ENCODE measurements at places on chromosomes 16 and 17.
A peak's percentile ranks its signal among the peaks of the same experiment; 100 is the strongest.

DNA sequence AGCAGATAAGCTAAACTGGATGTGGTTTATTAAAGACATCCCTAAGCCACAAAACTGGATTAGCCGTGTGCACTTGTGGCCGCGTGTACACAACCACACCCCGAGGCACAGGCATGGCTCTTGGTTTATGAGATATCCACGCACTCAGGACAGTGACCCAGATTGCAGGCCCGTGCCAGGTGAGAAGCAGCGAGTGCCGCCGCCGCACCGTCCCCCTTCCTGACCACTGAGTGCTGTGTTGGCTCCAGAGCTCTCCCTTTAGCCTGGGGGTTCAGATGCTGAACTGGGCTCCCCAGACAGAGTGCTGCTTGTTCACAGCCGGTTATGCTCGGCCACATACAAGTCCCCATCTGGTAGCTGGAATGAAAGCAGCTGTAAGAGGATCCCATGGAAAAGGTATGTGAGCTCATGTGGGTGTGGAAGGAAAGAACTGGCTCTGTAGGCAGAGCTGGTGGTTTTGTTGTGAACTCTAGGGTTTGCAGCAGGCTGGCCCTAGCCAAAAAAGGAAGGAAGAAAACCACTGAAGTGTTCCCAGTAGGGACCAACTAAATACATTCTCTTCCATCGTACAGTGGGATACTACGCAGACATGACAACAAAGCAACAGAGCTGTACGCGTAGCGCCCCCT is 29.5 kb downstream of the KNOP1 start:
- no peak for DNase-seq

DNA sequence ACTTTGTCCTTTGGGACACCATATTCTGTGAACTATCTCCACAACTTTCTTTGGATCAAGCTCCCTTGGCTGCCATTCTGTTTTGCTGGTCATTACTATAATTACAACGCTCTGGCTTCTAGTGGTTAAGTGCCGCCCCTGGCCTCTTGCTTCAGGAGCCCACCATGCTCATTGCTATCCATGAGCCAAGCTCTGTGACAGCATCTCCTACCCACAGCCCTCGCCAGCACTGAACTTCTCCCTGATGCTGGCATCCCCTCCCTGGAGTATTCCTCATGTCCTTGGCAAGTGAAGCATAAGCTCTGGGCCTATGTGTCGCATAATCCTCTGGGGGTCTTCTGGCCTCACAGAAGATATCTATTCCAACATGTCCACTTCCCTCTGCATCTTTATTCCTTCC is 60.6 kb upstream of the DHX40 start:
- no peak for DNase-seq

DNA sequence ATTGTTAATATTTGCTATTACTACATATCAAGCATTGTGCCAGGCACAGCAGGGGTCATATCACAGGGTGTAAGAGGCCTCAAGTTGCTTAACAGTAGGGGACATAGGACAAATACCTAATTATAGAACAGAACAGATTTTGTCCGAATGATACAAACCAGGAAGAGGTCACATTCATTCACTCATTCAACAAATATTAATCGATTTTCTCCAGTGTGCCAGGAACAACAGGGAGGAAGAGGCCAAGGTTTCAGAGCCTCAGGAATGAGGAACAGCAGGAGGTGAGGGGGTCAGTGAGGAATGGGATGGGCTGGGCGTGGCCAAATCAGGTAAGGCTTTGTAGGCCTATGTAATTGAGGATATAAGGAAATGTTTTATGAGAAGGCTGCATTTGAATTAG is 11.2 kb upstream of the CHST4 start:
- DNase-seq, result no peak

- DNase-seq, result no peak
Observed at GRCh38 chr17:82243648-82244412, 15.0 kb downstream of the SLC16A3 start.

DNA sequence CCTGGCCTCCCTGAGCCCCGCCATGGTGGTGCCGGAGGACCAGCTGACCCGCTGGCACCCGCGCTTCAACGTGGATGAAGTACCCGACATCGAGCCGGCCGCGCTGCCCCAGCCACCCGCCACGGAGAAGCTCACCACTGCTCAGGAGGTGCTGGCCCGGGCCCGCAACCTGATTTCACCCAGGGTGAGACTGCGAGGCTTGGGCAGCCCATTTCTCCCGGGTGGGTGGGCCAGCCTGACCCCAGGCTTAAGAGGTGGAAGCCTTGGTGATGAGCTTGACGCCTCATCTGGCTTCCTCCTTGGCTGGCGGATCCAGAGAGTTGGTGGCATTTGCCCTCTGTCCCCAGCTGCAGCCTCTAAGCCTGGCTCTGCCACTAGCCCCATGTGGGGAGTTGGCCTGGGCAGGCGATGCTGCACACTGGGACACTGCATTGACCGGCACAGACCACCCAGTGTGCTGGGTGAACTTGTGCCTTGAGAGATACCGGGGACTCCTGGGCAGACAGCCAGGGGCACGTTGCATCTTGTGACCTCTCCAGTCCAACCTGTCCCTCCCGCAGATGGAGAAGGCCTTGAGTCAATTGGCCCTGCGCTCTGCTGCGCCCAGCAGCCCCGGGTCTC is 3.0 kb downstream of the CDT1 start:
- DNase-seq, result no peak

GRCh38 chr16:68686905-68687304 is 41.8 kb downstream of the CDH3 start:
- no peak for DNase-seq

DNA sequence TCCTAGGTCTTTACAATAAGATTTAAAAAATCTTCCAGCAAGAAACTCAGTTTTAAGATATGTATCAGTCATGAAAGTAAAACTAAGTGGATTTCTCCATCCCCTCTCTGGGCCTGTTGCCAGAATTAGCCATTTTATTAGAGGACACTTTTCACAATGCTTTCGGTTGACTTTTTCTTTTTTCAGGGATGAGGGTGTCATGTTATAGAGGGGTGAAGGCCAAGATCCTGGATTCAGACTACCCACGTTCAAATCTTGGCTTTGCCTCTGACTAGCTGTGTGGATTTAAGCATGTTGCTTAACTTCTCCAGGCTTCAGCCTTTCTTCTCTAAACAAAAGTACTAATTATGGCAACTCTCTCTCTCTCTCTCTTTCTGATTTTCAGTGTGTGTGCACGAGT is 111.7 kb upstream of the COX10 start:
- DNase-seq, result peak; percentile 3

- peak; percentile 47 for DNase-seq
Observed at GRCh38 chr17:17494870-17495535, 1.2 kb downstream of the RASD1 start.

GRCh38 chr17:78661093-78661770 is 84.0 kb upstream of the DNAH17 start:
- peak; percentile 68 for DNase-seq

DNA sequence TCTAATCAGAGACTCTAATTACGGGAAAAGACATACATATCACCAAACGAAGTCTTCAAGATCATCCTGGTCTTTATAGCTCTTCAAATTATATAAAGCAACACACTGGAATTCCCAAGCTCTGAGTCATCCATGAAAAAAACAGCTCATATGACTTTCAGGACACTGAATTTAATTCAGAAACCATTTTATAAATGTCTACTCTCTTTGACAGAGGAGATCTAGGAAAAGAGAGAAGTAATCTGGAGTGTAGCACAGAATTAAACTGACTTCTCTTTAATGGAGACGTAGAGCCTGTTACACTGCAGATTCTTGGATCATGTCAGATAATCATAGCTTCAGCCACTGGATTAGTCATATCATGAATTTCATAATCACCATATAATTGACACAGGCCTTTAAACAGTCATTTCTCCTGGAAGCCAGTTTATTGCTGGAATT is 86.8 kb upstream of the WSB1 start:
- peak; percentile 54 for DNase-seq

GRCh38 chr16:74723256-74723655 is 22.6 kb upstream of the MLKL start:
- DNase-seq, result no peak

DNA sequence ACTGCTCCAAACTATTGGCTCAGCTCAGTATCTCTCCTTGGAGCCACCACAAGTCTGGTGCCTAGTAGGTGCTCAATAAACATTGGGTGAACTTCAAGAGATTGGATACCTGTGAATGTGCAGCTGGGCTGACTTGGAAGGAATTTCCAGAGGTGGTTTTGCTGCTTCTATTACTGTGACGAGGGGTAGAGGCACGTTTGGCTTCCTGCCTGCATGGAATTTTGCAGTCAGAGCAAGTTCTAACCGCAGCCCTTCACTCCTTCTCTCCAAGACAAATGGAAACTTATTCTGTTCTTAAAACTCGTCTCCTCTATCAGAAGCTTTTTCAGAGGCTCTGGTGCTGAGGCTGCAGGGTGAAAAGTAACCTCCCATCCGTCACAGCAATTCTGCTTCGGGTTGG is 342.5 kb downstream of the CPPED1 start:
- peak; percentile 60 for DNase-seq

GRCh38 chr17:18224387-18225120 is 881 bp upstream of the LLGL1 start:
- DNase-seq, result no peak

GRCh38 chr17:41421617-41422016 is 2.8 kb downstream of the KRT37 start:
- DNase-seq, result no peak

- no peak for DNase-seq
Observed at GRCh38 chr17:39174920-39175694, 9.1 kb upstream of the ARL5C start.

DNA sequence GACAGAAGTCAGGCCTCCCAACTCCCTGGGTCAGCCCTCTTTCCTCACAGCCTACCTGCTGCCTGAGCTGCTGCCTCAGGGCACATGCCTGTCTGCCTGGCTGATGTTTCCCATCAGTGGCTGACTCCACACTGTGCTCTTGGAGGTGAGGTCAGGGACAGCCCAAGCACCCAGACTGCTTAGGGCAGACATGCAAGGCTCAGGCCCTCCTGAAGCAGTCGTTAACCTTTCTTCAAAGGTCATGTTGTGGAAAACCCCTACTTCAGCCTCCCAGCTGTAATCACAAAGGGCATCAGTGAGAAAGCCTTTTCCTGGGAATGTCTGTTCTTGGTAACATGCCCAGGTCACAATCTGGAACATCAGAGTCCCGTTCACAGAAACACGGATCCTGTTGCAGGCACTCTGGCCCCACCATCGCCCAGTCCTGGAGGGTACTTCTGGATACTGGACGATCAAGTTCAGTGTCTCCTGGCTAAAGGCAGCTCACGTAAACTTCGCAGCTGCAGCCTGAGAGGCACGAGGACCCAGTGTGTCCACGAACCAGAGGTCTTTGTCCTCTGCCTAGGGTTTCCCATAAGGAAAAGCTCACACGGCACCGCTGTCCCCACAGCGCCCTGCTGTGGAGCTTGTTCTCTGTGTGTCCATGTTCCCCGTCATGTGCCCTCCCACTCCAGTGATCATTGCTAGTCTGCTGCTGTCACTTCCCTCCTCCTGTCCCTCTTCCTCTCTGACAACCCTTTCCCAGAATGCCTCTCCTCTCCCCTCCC is 54.9 kb downstream of the GNAO1 start:
- peak; percentile 3 for DNase-seq

GRCh38 chr16:19872935-19873334 is 11.7 kb downstream of the GPRC5B start:
- no peak for DNase-seq

DNA sequence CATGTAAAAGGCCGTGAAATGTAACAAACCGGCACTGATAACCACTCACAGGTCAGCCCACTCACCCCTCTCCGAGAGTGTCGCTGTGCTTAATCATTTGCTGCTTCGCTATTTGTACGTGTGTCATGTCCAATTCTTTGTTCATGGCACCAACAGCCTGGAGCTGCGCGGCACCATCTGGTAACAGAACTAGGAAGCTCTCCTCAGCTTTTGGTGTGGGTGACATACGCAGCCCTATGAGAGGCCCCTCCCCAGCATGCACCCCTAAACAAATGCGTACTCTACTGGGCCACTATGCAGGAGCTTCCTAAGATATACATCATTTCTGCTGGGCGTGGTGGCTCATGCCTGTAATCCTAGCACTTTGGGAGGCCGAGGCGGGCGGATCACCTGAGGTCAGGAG is 2.3 kb upstream of the PECAM1 start:
- no peak for DNase-seq

DNA sequence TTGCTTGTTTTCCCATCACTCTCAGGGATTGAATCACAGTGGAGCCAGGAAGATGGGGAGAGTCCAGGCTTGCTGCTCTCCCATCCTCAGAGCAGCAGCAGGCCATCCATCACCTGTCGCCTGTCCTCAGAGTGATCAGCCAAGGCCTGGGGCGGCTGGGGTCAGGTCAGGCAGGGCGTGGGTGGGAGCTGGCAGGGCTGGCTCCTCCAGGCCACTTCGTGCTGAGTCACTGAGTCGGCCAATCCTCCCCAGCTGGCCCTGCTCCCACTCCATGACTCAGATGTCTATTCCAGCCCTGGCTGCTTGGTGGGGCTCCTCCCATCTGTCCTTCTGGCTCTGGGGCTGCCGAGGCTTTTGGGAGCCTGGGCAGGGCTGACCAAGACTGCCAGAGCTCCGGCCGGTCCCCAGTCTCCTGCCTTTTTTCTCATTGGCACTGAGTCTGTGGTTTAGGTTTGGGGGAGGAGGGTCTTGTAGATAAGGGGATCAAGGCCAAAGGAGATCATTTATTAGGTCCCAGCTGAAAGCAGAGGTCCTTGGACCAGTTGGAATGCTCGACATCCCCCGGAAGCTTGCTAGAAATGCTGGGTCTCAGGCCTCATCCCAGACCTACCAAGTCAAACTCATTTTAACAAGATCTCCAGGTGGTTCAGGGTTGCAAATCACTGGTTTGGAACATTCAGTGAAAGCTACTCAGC is 72.7 kb downstream of the ABCC1 start:
- peak; percentile 92 for DNase-seq

DNA sequence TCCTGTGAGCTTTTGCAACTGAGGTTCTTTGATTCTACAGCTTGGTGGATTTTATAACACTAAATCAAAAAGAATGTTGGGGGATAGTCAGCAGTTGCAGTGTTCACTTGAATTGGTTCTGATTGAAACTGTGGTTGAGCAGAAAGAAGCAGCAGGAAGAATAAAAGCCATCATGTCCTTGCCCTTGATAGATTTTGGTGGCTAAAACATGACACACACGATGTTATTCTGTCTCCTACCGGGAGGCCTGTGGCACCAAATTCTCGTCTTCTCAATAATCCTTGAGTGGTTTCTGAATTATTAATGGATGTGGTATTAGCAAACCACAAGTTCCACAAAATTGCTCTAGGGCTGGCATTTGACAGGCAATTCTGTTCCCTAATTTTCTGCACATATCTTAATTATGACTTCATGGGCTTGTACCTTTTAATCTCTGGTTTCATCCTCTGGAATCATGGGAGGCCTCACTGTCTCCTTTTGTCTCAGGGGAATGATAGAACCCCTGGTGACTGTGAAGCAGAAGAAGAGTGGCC is 338.2 kb downstream of the SNX29 start:
- DNase-seq, result peak; percentile 31

DNA sequence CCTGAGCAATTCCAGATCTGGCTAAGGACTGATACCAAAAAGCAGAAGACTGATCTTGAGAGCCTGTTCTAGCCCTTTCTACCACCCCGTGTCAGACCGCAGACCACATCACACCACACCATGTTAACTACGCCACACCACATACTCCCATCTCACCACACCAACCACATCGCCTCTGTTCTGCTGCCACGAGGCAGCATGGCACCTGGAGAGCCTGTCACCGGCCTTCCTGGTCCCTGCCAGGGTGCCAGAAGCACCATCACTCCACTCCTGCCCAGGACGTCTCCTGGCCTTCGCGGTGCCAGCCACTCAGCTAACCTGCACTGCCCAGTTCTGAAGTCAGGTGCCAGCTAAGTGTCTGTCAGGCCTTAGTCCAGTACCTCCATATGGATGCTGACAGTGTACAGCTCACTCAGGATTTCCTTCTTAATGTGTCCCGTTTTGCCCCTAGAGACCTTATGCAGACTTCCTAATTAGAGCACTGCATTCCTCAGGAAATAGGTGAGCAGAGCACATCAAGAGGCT is 37.2 kb upstream of the BCAR1 start:
- no peak for DNase-seq

GRCh38 chr16:68276223-68276622 is 11.9 kb downstream of the SLC7A6 start:
- no peak for DNase-seq
